ENCODE measurements at places on chromosomes 5 and 9.
A peak's percentile ranks its signal among the peaks of the same experiment; 100 is the strongest.

GRCh38 chr5:173634465-173634983 lies 18.1 kb upstream of the BOD1 start:
- no peak for DNase-seq

GRCh38 chr5:5932824-5933223 lies 445.5 kb downstream of the MED10 start:
- no peak for DNase-seq

DNA sequence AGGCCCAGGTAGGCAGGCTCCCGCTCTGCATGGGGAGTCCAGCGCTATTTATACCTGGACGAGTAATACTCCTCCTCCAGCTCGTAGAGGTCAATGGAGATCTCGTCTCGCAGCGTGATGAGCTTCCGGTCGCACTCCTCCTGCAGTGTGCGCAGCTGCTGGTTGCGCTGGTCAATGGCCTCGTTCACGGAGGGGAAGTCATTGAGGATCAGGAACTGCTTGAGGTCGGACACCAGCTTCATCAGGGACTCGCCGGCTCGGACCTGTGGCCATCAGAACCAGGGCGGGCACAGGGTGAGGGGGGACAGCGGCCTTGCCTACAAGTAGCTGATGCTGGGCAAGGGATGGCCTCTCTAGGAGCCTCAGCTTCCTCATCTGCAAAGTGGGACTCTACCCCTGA lies 3.9 kb downstream of the MED22 start:
- no peak for DNase-seq

DNA sequence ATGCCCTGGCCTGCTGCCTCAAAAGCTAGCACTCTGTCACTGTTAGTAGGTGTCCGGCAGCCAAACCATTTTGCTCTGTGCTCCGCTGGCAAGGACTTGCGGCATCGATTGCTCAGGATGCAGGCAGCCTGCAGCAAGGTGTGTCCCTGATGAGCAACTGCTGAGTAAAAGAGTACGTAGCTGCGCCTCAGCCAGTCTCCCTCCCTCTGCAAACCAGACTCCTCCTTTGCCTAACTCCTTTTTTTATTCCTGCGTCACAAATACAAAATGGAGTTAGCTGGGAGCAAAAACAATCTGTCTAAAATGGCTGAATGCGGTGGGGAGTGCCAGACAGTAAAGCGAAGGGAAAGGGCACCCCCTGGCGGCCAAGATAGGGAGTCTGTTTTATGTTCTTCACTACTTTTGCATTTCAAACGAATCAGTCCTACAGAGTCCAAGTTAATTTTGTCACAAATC lies 61.1 kb downstream of the DIAPH1 start:
- peak; percentile 40 for DNase-seq

GRCh38 chr5:95936812-95937397 lies 24.7 kb downstream of the ELL2 start:
- no peak for DNase-seq

DNA sequence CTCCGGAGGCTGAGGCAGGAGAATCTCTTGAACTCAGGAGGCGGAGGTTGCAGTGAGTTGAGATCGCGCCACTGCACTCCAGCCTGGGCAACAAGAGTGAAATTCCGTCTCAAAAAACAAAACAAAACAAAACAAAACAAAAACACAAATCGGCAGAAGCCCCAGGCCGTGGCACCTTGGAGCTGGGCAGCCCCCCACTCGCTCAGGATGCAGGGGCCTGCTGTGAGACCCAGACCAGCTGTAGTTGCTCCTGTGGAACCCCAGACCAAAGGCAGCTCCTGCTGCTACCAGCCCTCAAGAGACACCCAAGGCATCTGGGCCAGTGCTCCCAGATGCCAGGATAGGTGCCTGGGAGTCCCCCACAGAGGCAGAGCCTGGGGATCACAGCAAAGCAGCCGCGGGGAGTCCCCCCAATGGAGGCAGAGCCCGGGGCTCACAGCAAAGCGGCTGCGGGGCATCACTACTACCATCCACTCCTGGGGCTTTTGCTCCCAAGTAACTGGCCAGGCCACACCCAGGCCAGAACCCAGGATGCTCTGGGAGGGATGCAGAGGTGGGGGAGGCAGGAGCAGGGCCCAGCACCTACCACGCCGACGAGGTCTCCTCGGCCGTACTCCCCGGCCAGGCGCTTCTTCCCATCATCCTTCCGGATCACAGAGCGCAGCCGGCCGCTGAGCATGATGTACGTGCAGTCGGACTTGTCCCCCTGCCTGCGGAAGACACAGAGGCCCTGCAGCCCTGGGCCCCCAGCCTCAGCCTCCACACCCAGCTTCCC lies 37.7 kb upstream of the NSMF start:
- no peak for DNase-seq

DNA sequence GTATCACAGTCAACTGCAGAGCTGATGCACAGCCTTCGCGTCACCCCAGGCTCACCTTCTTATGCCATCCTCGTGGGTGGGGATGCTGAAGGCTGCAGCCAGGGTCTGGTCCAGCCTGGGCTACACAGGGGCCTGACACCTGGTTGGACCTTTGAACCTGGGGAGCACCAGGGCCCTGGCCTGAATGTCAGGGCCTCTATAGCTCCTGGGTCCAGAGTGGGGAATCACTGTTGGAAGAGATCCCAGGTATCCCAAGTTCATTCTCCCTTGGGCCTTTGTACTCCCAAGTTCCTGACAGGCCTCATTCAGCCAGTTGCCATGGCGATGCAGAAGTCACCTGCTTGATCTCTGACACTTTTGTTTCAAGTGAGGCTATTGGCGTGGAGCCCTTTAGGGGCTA lies 43.8 kb downstream of the ZNF618 start:
- no peak for DNase-seq

DNA sequence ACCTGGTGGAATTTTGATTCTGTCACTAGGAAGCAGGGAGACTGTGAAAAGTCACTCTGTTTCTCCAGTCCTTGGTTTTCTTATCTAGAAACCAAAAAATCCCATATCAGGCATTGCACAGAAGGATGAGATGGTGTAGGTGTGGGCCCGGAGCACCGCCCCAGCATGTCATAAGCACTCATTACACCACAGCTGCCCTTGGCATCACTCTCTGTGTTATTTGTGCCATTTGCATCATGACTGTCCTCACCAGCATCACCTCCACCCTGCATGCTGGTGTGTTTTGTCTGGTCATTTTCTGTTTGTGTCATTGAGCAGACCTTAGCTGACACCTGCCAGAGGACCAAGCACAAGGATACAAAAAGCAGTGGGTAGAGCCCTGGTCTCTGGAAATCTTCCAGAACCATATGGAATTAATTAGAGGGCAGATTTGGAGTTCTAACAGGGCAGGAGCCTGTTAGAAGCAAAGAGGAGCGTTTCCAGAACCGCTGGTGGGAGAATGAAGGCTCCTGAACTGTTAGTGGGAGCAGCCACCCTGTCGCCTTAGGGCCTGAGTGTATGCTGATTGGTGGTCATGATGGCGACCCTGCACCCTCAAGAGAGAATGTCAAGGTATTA lies 99.3 kb downstream of the AMBP start:
- no peak for DNase-seq

- DNase-seq, result no peak
These were observed 2.7 kb downstream of the LEAP2 start for GRCh38 chr5:132876020-132876759.

- DNase-seq, result no peak
These were observed 22.9 kb downstream of the TGFBI start for GRCh38 chr5:136051486-136052220.

DNA sequence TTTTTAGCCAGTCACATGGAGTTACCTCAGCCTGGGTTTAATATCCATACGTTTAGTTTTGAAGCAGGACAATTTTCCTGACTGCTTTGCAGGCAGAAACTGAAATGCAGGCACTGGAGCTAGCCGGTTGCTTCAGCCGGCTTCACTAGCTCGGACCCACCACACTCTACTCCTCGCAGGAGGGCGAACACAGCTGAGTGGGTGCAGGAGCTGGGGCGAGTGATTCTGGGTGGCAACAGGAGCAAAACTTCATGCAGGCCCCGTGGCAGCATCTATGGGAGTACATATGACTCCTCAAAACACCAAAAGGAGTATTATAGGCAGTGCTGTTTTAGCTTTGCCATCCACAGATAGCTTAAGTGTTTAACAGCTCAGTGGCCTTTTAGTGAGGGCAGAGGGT lies 1211.8 kb upstream of the NUDT12 start:
- DNase-seq, result no peak

DNA sequence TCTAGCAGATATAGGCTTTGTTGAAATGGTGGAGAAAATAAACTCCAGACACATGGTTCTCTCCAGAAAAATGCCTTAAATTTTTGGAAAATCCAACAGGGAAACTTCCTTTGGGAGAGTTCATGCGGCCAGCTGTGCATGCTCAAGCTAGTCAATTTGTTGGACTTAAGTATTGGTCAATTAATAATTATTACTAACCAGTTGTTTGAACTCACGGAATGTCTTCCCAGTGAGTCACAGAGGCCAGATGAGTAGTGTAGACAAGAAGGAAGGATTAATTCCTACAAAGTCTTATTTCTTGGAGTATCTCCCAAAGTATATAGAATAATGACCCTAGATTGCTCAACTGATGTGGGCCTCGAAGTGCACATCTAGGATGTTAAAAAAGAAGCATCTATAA lies 103.6 kb downstream of the MACIR start:
- no peak for DNase-seq

- DNase-seq, result no peak
These were observed 19.4 kb upstream of the RNF130 start for GRCh38 chr5:180090769-180091546.

DNA sequence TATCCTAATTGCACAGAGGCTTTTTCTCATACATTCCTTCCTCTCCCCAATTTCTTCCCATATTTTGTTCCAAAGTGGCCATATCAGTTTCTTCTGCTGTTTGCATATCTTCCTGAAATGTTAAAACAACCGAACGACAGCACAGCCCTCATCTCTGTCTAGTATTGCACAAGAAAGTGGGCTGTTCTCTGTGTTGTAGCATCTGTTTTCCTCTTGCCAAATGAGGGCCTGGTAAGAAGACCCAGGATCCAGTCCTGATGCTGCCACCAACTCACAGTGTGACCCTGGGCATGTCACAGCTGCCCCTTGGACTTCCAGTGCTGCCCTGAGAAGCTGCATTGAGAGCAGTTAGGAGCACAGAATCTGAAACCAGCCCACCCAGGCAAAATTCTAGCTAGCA lies 4.1 kb downstream of the SLC31A2 start:
- no peak for DNase-seq

DNA sequence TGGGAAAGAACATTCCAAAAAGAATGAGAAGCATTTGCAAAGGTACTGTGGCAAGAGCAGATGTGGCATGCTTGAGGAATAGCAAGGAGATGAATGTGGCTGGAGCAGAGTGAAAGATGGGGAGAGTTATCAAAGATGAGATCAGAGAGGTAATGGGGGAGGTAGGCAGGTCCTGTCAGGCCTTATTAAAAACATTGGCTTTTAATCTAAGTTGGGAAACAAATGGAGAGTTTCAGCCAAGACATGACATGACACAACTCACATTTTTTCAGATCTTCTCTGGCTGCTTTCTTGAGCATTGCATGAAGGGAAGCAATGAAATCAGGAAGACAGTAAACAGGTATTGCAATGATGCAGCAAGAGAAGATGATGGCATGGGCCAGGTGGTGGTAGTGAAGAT lies 120.3 kb downstream of the MUSK start:
- no peak for DNase-seq

DNA sequence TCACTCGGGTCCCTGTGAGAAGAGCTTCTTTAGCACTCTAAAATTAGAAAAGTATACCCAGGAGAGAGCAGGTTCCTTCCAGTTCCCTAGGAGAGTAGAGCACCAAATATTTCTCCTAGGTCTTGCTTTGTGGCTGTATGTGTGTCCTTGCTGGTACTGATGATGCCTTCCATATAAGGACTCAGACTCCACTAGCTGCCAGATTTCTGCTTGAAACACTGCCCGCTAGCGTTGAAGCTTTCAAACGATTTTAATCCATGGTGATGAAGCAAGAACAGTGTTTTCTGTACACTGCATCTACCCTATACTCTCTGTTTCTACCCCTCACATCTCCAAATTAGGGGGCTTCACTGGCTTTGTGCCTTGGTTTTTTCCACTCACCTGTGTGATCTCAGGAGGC lies 2.4 kb upstream of the SMC2 start:
- DNase-seq, result no peak

DNA sequence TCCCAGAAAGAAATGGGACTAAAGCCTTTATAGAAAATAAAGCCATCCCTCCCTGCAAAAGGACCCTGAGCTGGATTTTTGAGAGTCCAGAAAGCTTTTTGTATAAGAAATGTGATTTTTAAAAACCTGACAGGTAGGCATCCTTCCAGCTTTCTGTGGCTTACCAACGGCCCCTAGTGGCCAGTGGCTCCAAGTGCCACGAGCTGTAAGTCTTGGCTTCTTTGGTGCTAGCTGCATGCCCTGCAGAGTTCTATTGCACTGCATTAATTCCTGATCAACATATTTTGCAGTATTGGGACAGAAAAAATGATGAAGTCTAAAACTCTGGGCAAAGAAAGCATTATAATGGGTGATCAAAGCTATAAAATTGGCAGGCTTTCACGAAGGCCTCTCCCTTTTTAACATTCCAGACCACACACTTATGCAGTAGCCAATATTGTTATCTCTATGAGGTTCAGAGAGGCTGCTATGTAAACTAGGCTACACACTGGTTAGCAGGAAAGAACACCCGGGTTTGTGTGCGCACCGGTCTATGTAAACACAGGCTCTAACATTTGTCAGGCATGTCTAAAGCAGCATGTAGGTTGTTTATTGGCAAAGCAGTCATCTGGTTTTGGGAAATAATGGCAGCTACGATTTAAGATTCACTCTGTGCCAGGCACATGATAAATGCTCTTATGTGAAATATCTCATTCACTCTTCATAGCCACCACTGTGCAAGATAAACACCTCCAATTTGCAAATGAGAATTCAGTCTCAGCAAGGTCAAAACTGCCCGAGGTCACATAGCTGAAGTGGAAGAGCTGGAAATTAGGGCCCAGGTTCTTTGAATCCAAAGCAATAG lies 55.2 kb downstream of the NMUR2 start:
- DNase-seq, result no peak

- no peak for DNase-seq
These were observed 986.4 kb upstream of the CDH18 start for GRCh38 chr5:20974426-20974825.

DNA sequence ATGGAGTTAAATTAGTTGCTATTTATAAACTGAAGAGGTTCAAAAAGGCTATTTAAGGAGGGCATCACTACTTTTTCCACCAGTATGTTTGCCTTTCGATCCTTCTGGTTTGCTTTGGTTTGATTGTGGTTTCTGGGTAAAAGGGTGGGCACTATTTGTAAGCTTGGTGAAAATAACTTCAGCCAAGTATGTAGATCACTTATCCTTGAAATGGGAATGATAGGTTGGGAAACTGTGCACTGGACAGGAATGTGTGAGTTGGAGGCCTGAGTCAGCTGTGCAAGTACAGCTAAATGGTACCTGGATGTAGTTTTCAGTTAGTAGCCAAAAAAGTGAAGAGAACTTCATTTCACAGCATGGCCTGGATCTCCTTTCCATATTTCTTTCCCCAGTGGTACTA lies 466.2 kb downstream of the ENC1 start:
- no peak for DNase-seq

GRCh38 chr9:94973451-94973941 lies 247.0 kb downstream of the AOPEP start:
- DNase-seq, result no peak

All from stimulated activated CD8-positive, alpha-beta memory T cell treated with anti-CD3 and anti-CD28 coated beads, Interleukin-15, amount 100 ng/mL, for 4 hours (primary cell).